ENCODE measurements at places on chromosomes 6 and 20.

- no peak for DNase-seq
Measured at GRCh38 chr6:20169786-20170185, 42.5 kb downstream of the MBOAT1 start.

DNA sequence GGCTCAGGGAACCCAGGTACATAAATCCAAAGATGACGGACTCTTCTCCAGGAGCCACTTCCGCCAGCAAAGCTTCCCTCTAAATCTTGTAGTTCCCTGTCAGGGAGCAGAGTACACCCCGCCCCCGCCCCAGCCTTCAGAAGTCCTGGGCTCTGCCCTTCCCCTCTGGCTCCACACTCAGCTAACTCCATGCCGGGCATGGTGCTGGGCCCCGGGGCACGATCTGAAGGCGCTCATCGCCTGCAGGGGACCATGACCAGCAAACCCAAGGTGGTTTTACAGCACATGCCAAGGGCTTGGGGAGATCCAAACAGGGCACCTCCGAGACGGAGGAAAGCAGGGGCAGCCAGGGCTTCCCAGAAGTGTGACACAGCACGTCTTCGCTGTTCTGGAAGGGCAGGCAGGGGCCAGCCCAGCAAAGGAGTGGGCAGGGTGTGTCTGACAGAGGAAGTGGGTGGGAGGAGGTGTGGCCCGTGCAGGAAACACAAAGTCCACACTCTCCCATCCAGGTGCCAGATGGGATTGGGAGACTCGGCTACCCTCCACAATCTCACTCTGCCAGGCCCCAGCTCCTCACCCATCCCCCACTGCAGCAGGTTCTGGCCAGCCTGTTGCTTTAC is 41.6 kb upstream of the SLC22A2 start:
- no peak for DNase-seq

- no peak for DNase-seq
Measured at GRCh38 chr20:38308047-38308438, 4.1 kb downstream of the BPI start.

DNA sequence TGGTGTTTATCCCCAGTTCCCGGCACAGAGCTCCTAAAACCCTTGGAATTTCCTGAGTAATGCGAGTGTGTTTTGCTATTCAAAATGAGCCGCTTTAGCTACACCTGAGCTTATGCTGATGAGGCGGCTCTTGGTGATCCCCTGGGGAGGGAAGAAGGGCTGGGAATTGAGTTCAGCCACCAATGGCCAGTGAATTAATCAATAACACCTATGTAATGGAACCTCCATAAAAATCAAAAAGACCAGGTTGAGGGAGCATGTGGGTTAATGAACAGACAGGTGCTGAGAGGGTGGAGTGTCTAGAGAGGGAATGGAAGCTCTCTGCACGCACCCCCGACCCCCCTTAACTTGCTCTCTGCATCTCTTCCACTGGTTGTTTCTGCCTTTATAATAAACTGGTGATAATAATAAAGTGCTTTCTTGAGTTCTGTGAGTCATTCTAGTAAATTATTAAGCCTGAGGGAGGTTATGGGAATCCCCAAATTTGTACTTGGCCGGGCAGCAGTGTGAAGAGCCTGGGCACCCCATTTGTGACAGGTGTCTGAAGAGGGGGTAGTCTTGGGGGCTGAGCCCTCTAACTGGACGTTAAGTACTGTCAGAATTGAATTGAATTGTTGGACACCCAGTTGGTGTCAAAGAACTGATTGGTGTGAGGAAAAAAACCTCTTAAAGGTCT is 24.6 kb upstream of the SERPINB1 start:
- no peak for DNase-seq

- DNase-seq, result no peak
Measured at GRCh38 chr6:53035549-53036213, 29.5 kb upstream of the FBXO9 start.

GRCh38 chr6:130282234-130282995 is 59.7 kb upstream of the SAMD3 start:
- no peak for DNase-seq

GRCh38 chr6:74568861-74569260 is 637.0 kb downstream of the COL12A1 start:
- no peak for DNase-seq

GRCh38 chr20:34915749-34916455 is 39.5 kb downstream of the ACSS2 start:
- peak; percentile 31 for DNase-seq

DNA sequence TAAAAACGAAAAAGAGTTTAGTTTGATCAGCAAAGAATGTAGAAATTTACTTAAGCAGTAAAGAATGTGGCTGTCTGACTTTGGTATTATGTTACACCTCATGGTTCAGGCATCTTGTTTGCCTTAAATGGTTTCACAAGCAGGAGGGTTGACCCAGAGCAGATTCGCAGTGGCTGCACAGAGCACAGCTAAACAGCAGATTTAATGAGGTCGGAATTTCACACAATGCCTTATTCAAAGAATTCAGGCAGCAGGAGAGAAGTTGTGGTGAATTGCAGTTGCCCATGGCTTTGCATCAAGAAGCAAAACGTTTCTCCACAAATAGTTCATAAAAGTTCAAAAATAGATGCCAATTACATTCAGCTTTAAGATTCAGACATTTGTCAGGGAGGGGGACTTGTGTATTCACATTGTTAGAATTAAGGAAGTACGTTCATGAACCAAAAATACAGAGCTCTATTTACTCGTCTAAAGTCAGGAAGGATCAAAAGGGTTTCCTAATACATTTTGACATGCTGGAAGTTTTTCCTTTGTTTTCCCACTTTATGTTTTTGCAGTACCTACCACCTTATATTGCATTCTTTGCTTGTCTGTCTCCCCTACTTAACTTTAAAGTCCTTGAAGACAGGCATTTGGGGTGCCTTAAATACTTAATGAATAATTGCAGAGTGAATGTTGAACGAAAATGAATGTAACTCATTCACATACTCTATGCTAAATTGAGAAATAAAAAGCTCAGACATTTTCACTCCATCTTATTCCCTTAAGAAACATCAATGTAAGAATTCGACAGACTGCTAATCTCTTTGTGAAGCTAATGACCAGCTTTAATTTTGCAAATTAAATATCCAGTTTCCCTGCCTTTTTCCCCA is 1163.6 kb upstream of the CITED2 start:
- no peak for DNase-seq

DNA sequence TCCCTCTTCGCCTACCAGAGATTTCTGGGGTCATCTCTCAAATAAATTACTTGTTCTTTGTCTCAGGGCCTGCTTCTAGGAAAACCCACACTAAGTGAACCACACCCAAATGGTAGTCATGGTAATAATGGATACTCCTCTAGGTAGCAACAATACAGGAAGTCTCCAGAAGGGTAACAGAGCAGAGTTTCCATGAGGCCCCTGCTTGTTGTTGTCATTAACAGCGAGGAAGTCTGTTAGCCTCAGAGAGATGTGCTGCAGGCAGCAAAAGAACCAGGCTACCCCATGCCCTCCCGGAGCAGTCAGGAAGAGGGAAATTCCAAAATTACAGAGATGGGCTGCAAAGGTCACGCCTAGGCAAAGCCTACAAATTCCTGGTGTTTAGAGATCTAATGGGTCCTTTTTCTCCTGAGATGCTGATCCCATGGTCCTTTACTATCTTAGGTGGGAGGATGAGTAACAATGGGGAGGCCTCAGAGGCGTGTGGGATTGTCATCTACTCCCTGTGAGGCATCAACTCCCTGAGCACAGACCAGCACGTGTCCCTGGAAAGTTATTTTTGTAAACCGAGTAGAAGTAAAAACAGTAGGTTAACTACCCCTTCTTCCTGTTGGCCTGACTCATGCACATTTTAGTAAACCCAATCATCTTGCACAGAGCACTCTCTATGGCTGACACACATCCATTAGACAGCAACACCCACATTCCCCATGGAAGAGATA is 10.1 kb downstream of the ISM1 start:
- no peak for DNase-seq

GRCh38 chr6:160174681-160175080 is 53.1 kb downstream of the SLC22A1 start:
- DNase-seq, result no peak

DNA sequence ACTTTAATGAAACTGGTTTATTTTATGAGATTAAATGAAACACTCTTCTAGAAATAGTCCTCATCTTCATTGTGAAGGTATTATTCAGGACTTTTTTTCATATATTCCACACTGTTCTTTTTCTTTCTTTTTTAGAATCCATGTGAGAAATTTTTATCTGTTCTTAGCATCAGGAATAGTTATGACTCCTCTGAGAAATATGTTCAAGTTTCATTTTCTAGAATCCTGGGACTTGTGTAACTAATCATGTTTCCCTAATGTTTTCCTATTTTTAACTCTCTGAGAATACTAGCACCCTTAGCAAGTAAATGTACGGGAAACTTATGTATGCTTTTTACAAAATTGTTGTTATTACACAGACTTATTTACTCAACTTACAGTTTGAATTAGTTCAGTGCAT is 407.8 kb downstream of the CBLN4 start:
- no peak for DNase-seq

- no peak for DNase-seq
Measured at GRCh38 chr6:150866991-150867501, 1.5 kb downstream of the MTHFD1L start.

DNA sequence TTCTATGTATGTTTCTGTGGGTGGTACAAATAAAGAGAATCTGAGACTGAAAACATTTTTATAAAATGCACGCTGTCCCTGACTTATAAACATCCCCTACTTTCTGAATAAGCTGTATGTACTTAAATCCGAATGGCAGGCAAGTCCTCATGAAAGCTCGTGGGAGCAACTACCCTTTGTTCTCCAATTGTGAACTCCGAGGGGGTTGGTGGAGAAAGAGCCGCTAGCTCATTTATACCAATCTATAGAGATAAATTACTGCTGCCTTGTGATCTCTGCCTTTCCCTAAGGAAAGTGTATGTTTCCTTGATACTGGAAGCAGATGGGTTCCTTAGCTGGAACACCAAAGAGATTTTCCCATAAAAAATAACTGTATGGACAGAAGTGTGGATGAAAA is 84.5 kb downstream of the GJA10 start:
- DNase-seq, result no peak

- no peak for DNase-seq
Measured at GRCh38 chr6:113449051-113449450, 408.1 kb upstream of the MARCKS start.

DNA sequence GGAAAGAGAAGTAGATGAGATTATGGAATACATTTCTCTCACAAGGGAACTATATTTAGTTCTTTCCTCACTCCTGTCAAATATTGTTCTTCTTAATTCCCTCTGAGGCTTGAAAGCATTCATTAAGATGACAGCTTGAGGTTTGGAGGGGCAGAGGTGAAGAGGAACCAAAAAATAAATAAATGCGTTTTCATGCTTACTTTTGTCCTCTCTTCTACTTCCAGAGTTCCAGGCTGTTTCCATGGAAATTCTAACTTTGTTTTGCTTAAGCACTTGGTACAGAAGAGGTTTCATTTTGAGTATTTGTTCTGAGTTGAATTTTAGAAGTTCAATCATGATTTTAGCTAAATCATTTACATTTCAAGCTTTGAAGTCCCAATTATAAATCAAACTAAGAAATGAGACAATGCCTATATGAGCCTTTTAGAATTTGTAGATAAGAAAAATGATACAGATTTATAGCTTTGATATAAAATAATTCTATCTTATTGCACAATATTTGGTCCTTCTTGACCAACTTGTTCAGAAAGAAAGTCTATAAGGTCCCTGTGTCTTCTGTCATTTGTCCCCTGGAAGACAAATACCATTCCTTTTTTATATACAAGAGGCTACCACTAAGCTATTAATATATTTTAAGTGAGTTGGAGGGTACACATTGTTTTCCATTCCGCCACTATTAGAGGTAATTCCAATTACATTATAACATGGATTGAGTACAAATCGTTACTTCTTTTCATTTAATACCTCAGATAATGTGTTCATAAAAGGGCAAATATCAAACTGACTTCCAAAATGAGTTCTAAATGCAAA is 16.3 kb downstream of the RBM24 start:
- DNase-seq, result no peak

GRCh38 chr6:12350644-12351170 is 60.5 kb downstream of the EDN1 start:
- no peak for DNase-seq

DNA sequence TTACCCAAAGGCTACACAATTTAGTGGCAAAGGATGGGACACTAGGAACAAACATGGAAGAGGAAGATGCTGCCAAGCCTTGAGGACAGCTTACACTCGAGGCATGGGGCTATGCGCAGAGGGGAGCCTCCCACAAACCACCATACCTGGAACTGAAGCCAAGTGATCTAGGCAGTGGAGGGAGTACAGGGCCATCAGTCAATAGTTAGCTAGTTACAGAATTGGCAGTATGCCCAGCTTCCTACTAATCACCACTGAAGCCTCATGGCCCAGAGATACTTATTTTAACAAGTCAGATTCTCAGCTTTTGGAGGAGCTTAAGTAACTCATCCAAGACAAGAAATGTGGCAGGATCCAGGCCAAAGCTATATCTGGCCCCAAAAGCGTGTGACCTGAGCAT is 226.6 kb upstream of the MOCS1 start:
- no peak for DNase-seq

DNA sequence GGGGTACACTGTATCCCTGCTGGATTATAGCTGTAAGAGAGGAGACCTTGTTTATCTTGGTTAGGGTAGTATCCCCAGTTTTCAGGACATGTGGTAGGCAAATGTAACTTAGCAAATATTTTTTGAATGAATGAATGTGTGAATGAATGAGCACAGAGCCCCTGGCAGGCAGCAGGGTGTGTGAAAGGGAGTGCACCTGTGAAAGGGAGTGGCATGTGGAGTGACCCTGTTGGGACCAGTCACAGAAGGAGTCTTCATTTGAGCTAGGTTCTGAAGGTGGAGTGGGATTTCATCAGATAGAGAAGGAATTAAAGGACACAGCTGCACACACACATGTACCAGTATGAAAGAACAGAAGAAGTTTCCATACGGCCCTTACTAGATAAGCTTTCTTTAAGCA is 4.9 kb downstream of the SMAP1 start:
- no peak for DNase-seq

All from D721Med (cell line).